ENCODE measurements at places on chromosomes 16 and 17. TPM values are rescaled to one million over a fixed set of nuclear protein-coding genes. Genes with fewer than 3 reads are reported as not detected.
A peak's percentile ranks its signal among the peaks of the same experiment; 100 is the strongest.

DNA sequence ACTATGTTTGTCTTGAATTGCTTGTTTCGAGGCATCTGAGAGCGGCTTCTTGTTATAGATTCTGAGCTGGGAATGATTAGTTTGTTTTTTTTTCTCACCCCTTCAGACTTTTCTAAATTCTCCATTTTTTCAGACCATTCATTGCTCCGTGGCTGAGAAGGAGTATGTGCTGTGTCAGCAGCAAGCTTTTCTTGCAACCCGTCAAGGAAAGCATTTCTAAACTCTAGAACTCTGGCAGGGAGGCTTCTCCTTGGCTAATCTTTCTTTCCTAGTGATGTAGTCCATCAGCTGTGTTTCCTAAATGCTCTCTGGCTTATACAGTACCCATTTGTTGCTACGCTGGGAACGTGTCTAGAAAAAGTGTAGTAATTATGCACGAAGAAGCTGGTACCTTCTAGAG, 133.5 kb downstream of the FTO start:
- no peak for DNase-seq

GRCh38 chr16:89038221-89038721, 55.4 kb upstream of the ACSF3 start:
- no peak for DNase-seq

The CNGB1 gene
- not detected for total RNA-seq

GRCh38 chr16:70579248-70579647, 55.6 kb downstream of the SF3B3 start:
- no peak for DNase-seq

DNA sequence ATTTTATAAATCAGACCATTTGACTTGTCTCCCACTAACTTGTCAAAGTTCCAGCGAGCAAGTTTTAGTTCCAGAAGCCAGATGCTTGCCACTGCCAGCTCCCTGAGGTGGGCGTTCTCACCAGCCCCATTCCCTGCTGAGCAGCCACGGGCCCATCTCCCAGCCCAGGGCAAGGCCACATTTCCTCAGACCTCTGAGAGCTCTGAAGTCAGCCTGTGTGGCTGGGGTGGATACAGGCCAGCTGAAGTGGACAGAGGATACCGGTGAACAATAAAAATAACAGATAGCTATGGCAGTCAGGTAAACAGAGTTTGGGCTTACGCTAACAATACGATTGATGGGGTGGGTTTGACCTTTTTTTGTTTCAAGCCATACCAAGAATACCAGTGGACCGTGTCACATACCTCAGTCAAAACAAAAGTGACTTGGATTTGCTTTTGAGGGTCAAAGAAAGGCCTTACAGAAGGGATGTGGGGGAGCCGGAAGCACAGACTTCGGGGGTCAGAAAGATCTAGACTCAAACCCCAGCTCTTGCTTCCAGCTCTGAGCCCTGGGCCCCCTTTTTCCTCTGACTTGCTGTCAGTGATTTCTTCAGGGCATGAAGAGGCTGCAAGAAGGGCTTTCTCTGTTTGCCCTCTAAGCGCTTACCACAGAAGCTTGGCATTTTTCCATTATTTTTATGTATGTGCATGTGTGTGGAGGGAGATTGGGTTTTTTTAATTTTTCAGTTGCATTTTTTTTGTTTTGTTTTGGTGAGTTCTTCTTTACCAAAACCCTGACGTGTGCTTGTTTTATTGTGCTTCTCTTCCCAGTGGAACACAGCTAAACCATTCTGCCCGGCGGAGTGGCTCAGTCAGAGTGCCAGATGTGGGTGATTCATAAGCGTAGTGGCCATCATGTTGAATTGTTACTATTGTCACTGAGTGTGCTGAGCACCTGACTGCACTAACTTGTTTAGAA, 109.9 kb downstream of the GNAO1 start:
- no peak for DNase-seq

DNA sequence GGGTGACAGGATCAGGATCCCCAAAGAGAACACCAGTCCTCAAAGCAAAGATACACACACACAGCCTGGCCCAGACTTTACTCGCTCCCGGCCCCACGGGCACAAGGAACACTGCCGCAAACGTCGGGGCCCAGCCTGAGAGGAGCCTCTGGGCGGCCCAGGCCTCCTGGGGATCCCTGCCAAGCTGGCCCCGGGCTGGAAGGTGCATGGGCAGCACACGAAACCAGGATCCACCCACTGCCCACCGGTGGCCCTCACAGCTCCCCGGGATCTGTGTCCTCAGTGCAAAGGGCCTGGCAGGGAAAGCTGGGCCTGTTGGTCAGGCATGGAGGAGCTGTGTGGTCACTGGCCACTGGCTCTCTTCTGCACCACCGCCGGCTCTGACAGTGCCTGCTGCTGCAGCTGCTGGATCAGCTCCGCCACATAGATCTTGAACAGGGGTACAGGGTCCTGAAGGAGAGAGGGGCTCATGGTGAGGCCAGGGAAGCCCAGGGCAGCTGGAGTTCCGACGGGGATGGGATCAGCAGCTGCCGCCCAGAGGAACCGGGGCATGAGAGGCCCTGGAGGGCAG, 2.9 kb downstream of the MRPL28 start:
- no peak for DNase-seq

The GSG1L gene
- 0.60 TPM for total RNA-seq

DNA sequence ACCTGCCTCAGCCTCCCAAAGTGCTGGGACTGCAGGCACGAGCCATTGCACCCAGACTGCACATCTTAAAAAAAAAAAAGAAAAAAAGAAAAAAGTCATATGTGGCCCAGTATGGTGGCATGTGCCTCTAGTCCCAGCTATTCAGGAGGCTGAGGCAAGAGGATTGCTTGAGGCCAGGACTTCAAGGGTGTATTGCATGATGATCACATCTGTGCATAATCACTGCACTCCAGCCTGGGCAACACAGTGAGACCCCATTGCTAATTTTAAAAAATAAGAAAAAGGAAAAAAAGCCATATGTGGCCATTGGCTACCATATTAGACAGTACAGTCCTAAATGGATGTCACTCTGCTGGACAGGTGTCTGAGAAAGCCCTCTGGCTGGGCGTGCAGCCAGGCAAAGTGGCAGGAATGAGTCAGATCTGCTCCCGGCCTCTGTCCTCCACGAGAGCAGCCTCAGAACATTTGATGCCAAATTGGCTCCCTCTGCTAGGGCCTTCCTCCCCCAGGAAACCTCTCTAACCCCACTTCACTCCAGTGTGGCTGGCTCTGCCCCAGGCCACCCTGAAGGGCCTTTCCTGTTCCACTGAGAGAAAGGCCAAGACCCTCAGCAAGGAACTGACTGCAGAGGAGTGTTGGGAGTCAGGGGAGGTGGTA, 14.7 kb downstream of the CA7 start:
- DNase-seq: peak; percentile 56

DNA sequence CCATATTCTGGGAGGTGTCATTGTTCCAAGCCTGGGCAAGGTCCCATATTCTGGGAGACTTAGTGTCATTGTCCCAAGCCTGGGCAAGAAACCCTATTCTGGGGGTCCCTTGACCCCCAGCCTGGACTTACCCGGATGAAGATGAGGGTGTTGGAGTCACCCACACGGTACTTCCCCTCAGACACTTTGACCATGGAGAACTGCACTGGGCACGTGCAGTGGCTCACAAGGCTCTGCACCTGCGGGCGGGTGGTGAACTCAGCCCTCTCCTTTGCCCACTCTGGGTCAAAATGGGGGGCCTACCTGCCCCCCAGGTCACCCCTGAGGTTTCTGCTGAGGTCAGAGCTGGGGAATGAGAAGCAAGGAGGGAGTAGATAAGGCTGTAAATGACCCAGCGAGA, 4.1 kb downstream of the GAS2L2 start:
- no peak for DNase-seq
